Activated CD8-positive, alpha-beta memory T cell treated with anti-CD3 and anti-CD28 coated beads, Interleukin-2, amount 50 U/mL, for 4 hours (primary cell): ENCODE measurements at places on chromosomes 11 and 22.
A peak's percentile ranks its signal among the peaks of the same experiment; 100 is the strongest.

GRCh38 chr11:65776196-65776595 is 4.6 kb downstream of the AP5B1 start:
- DNase-seq, result no peak

DNA sequence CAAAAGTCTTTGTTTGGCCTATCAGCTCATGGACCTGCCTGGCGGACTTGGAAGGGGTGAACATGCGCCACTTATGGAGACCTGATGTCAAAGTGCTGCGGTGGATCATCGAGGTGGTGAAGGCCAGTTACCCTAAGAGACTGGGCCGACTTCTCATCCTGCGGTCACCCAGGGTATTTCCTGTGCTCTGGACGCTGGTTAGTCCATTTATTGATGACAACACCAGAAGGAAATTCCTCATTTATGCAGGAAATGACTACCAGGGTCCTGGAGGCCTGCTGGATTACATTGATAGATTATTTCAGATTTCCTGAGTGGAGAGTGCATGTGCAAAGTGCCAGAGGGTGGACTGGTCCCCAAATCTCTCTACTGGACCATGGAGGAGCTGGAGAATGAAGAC is 17.9 kb downstream of the ALKBH3 start:
- DNase-seq, result no peak

DNA sequence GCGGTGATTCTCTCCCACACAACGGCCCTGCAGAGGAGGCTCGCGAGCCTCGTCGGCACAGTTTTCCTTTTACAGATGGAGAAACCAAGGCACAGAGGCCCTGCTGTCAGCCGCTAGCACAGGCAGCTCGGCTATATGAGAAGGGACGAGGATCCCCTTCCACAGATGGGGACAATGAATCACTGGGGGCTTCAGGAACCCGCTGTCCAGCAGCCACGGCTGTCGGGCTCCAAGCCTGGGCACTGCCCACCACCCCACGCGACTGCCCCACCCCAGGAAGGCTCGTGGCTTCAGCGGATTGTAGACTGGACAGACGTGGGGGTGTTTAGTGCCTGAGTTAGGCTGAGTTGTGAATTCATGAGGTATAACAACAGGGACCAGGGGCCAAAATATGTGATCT is 17.2 kb upstream of the FGF3 start:
- no peak for DNase-seq

- no peak for DNase-seq
Observed at GRCh38 chr22:28600546-28601143, 79.0 kb downstream of the TTC28 start.

DNA sequence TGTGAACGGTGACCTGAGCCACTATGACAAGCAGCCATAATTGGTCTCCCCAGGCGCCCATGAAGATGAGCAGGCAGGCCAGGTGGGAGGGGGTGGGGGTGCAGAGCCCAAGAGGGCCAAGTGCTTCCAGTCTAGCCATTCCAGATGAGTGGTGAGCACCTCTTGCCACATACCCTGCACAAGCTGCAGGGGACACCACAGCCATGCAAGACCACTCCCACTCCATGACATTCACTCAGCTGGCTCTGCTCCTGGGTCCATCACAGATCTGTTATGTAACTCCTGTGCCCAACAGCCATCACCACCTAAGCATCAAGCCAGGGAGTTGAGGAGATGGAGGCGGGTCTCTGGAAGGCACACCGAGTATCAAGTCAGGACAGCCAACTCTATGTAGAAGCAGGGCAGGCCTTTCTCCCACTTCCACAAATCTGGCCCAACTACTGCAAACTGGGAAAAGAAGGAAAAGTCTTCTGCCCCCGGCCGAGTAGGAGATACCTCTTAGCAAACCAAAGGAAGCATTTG is 8.4 kb downstream of the TMEM184B start:
- DNase-seq, result no peak

DNA sequence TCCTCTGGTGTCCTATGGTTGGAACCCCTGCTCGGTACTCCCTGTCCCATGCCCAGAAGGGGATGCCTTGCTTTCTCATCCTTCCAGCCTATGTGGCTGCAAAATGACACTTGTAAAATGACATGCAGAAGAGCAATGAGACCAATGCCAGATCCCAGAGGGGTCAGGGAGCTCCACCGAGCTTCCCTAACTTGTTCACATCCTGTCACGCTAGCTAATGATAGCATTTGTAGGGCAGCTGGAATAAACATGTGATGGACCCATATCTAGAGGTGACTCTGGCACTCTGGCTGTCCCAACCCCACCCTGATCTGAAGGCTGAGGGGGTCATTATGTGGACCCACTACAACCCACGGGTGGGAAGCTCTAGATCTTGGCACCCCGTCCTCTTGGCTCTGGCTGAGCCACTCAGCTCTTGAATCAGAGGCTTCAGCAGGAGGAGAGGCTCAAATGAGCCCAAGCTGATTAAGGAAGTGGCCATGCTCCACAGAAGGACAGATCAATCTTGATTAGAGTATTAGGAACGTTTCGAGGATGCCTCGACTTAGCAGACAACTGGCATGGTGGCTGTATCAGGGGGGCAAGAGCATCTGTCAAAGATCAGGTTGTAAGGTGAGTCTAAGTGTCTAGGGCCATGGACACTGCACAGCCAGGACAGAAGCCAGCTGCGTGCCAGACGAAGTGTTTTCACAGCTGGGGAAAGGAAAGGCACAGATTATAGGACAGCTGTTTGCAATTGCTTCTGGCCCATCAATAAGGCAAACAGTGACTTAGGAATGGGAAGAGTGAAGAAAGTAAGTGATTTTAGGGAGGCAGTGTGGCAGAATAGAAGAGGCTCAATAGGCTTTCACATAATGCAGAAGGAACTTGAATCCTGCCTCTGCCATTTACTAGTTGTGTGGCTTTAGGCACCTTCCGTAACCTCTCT is 182.8 kb downstream of the KIRREL3 start:
- DNase-seq, result no peak

DNA sequence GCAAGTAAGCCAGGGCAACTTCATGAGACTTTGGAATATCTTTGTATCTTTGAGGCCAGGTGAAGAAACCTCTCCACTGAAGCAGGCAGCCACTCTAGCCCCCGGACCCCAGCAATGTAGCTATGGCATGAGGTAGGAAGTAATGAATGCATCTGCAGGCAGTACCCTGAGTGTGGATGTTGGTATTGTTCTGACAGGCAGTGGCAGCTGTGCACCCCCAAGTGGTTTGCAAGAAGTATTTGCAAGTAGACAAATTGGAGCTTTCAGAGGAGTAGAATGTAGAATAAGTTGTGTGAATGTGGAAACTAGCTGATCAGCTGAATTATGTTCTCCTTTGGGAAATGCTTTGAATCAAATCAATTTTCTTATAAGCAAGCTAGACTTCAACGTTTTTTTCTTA is 194.4 kb upstream of the PGR start:
- no peak for DNase-seq

- DNase-seq, result no peak
Observed at GRCh38 chr11:91163619-91164451, 941.0 kb upstream of the CHORDC1 start.

GRCh38 chr11:124079631-124080326 is 35.5 kb upstream of the VWA5A start:
- DNase-seq, result no peak

DNA sequence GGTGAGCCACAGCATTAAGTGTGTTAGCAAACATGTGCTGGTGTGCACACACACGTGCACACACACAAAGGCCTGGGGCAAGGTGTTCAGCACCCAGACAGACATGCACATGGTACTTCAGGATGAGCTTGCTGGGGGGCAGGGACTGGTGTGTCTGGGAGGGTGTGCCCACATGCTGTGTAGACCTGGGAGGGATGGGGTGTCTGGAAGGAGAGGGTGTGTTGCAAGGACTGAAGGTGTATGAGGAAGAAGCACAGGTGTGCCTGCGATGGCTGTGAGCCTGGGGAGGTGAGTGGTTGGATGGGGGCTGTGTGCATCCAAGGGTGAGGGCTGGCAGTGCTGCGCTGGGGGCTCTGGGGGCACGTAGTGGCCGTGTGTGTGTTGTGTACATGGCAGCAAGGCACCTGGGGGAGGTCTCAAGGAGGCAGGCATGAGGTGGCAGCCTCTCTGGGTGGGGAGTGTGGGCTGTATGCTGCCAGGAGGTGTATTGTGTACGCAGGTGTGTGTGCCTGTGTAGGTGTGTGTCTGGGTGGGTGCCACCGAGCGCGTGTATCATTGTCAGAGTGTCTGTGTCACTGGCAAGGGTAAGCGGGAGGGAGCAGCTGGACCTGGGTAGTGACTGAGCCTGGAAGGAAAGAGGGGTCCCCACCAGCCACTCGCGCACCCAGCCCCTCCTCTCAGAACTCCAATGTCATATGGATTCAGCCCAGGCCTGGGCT is 2.2 kb downstream of the NRXN2 start:
- DNase-seq, result no peak

GRCh38 chr22:26860301-26860700 is 202.9 kb downstream of the MIAT start:
- no peak for DNase-seq

DNA sequence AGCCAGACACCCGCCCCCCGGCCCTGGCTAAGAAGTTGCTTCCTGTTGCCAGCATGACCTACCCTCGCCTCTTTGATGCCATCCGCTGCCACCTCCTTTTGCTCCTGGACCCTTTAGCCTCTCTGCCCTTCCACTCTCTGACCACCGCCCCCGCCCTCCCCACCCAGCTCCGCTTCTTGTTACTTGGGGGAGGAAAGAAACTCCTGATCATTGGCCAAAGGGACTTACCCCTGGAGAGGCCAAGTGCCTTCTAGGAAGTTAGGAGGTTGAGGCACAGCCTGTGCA is at the start of gene PRR33:
Gene PRR33 (minus strand): TSS at position 65 of the 285 bp plus-strand sequence. CDS start 1,311 bp downstream, outside the sequence.
- no peak for DNase-seq

DNA sequence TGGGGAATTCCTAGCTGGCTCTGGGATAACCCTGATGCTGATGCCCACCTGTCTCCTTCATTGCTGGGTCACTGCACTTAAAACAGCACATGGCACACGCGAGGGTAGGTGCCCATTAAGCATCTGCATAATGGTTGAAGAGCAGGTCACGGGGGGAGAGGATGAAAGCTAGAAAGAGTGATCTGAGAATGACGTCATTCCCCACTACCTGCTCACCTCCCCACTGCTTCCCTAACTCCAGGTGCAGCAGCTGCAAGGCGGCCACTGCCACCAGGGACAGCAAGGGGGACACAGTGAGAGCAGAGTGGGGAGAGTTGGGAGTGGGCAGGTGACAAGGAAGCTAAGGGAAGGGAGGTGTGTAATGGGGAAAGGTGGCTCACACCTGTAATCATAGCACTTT is 27.0 kb downstream of the ADA2 start:
- DNase-seq, result no peak

DNA sequence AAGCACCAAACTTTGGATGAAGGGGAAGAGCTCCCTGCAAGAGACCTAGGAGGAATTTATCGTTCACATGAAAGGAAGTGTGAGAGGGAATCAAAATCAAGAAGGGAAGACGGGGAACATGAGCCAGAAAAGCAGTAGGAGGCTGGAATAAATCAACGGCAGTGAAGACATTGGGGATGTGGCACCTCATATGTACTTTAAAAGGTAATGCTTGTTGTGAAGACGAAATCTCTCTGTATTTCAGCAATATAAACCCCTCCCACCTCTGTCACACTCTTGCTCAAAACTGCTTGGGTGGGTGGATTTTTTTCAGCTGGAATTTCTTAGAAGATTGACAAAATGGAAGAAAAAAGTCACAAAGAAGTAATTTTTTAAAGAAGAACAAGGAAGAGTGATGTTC is 243.5 kb downstream of the BUD13 start:
- no peak for DNase-seq

DNA sequence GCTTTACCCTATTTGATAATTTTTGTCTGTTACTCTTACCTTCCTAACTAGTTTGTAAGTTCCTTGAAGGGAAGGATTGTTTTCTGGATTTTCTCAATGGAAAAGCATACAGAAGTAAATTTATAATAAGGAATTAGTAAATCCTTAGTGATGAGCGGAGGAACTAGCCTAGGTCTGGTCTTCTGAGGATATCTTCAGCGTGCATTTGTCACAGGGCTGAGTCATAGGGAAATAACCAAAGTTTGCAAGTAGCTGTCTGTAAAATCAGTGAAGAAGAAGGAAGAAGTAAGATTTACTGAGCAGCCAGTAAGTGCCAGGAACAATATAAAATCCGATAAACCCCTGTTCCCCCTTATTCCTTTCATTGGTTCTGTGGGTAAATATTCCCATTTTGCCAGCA is 162.7 kb upstream of the SORL1-AS1 start:
- no peak for DNase-seq

- DNase-seq, result no peak
Observed at GRCh38 chr11:133663135-133663985, 131.1 kb upstream of the OPCML start.

GRCh38 chr22:22698263-22698750 is 53.9 kb downstream of the GGTLC2 start:
- DNase-seq, result no peak

GRCh38 chr11:63417174-63417852 is 47.7 kb downstream of the SLC22A9 start:
- DNase-seq, result no peak

- no peak for DNase-seq
Observed at GRCh38 chr11:84793318-84793717, 833.8 kb downstream of the DLG2 start.

DNA sequence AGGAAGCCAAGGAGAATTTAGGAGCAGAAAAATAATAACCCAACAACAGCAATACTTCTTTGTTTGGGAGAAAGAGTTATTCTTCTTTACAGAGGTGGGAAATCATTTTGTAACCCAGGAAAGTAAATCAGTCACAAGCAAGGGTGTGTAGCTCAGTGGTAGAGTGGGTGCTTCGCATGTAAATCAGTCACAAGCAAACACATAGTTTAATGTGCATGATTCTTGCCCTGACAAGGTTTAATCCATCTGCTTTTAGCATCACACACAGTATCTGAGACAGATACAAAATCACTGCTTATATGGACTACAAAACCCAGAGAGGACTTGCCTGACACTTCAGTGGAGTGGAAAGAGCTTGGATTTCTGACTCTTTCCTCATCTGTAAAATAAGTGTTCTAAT is 82.0 kb downstream of the RELT start:
- no peak for DNase-seq

- DNase-seq, result peak; percentile 57
Observed at GRCh38 chr11:63906585-63906984, 10.4 kb downstream of the RCOR2 start.

GRCh38 chr11:2898366-2899079 is 12.9 kb upstream of the CDKN1C start:
- peak; percentile 48 for DNase-seq

GRCh38 chr22:45959719-45960476 is 17.1 kb downstream of the WNT7B start:
- no peak for DNase-seq

- DNase-seq, result no peak
Observed at GRCh38 chr11:35190804-35191348, 51.9 kb downstream of the CD44 start.

DNA sequence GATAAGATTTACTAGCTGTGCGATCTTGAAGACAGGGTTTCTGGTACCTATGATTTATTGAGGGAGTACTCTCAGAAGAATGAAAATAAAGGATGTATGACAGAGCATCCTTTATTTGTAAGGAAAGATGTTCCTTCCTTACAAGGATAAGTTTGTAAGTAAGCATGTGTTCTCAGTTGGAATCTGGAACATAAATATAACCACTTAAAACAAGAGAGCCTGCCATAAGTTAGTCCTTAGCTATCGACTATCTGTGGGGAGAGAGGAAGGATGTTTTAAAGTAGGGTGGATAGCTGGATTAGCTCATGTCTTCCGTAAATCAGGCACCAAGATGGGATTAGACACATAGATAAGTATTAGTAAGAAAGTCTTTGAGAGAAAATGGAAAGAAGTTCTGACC is 192.6 kb upstream of the CARD18 start:
- DNase-seq, result no peak
